ENCODE measurements at places on chromosomes 3 and 15. TPM values are rescaled to one million over a fixed set of nuclear protein-coding genes. Genes with fewer than 3 reads are reported as not detected.

- no peaks in the 10 kb centered on the region for H3K36me3 ChIP-seq
- H3K27me3 ChIP-seq, result no peaks in the 10 kb centered on the region
- no peak overlapping the region for H3K27ac ChIP-seq
- no peak for DNase-seq
- H3K4me1 ChIP-seq, result no peaks in the 10 kb centered on the region
- H3K4me3 ChIP-seq, result no peak overlapping the region
Measured at GRCh38 chr15:85826756-85827515, 32.2 kb upstream of the KLHL25 start.

DNA sequence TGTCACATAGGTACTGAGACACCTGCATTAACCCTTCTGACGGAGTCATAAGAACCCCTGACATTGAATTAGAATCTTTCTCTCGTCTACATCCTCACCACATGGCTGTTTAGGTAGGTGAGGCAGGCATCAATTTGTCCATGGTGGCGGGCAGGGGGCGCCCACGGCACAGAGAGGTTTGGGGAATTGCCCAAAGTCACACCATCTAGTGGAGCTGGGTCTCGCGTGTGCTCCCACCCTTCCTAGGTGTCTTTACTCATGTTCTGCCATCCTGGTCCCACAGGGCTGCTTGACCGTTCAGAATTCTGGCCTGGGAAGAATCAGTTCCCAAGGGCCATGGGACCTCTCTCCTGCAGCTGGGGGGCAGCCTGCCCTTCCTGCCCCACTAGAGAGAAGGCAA, 14.7 kb upstream of the DLL4 start:
- H3K36me3 ChIP-seq, result no peaks in the 10 kb centered on the region
- no peaks in the 10 kb centered on the region for H3K4me1 ChIP-seq
- no peak overlapping the region for H3K4me3 ChIP-seq

- peak; percentile 69 for DNase-seq
- H3K27ac ChIP-seq, result no peak overlapping the region
- H3K27me3 ChIP-seq, result peaks cover 16% of the 10 kb centered on the region
Measured at GRCh38 chr15:85854345-85855097, 59.8 kb upstream of the KLHL25 start.

The MUSTN1 gene
- 1.9 TPM for total RNA-seq

The GPR62 gene
- total RNA-seq, result 0.42 TPM
